CD4-positive, alpha-beta T cell treated with Interleukin-4 for 1 hour (primary cell): ENCODE measurements at places on chromosomes 11 and 22.

DNA sequence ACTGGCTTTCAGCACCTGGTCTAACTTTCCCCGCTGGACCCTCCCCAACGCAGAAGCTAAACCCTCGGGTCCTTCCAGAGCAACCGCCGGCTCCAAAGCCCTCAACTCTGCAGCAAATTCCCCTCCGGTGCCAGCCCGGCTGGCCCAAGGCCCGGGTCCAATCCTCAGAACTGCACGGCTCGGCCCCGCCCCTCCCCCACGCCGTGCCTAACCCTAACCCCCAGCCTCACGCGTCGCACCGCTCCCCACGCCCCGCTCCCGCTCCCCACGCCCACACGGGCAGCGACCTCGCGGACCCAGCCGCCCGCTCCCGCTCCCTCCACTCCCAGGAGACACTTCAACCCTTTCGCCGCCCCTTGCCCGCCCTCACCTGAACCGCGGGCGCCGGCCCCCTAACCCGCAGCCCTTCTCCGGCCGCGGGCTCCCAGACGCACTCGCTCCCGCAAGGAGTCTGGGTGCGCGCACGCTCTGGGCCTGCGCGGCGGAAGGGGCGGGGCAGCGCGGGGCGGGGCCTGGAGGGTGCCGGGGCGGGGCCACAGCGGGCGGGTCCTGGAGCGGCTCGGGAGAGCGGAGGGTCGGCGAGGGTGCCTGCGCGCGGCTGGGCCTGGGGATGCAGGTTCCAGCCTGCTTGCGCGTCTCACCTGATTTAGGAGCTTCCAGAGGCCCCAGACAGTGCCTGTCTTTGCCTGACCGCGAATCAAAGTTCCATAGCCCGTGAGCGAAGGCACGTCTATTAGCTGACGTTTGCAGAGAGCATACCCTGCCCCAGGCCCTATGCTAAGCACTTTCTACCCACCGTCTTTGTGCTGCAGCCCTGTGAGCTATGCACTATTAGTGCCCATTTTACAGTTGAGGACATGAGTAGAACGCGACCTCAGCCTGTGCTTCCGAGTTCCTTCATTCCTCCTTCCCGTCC is at the start of gene NFRKB:
Gene NFRKB, minus strand, starts transcription at position 453 of the 916 bp plus-strand sequence. CDS start 2,729 bp downstream, outside the sequence.
- DNase-seq, result peak; percentile 90

GRCh38 chr11:64406221-64406946 is 47.4 kb downstream of the RPS6KA4 start:
- no peak for DNase-seq

GRCh38 chr22:35638410-35638809 is 9.8 kb upstream of the APOL6 start:
- no peak for DNase-seq

DNA sequence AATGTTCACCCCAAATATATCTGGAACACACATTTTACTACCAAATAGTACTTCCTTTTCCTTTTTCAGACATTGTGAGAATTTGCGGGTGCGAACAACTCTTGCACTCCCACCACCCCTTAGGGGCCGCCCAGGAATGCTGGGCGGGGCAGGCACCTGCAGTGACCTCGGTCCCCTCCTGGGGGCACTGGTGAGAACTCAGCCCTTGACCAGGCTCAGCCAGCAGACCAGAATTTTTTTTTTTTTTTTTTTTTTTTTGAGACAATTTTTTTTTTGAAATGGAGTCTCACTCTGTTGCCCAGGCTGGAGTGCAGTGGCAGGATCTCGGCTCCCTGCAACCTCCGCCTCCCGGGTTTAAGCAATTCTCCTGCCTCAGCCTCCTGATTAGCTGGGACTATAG is 75.8 kb downstream of the ARHGAP8 start:
- DNase-seq, result no peak

DNA sequence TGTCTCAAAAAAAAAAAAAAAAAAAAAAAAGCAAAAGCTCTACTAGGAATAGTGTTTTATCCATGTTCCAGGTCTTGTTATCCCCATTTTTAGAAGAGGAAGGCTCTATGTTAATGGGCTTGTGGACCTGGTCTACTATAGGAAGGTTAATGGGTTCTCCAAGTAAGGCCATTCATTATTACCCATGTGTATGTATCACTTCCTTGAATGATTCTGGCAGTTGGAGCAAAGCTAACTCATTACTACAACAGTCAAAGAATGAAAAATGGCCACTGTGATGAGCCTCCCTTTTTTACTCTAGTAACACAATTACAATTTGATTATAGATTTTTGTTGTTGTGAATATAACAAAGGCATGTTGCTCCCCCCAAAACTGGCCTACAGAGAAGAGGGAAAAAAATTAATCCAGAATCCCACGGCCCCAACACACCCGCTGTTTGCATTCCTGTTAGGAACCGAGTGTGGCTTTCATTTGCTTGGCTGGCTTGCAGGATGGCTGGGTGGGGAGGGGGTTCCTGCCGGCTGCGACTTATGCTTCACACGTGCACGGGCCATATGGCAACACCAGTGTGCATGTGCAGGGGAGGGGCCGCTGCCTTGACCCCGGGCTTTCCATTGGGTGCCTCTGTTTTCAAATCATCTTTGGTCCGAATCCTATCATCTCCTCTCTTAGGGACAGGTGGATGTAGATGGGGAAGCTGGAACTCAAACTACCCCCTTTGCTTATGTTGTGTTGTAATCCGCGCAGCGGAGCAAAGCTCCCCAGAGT is 148.8 kb downstream of the HIPK3 start:
- no peak for DNase-seq

DNA sequence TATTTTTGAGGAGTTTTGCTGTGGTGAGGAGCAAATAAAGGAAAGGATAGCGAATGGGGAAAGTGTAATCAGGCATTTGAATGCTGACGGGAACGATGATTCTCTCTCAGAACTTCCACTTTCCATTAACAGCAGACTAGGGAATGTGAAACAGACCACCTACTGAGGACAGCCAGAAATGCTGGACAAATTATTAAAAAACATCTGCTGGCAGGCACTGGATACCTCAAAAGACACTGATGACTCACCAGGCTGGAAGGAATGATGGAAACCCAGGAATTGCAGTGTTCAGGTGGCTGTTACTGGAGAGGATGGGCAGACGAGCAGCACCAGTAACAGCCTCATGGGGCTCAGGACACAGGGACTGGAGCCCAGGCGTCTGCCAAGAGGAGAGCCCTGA is 33.4 kb downstream of the PLA2G6 start:
- DNase-seq, result no peak

GRCh38 chr11:68040101-68040956 is 1.5 kb downstream of the TCIRG1 start:
- DNase-seq, result peak; percentile 49

GRCh38 chr22:31259798-31260473 is 32.4 kb downstream of the PIK3IP1 start:
- DNase-seq, result no peak

GRCh38 chr11:23711981-23712380 is 784.9 kb upstream of the LUZP2 start:
- DNase-seq, result no peak

DNA sequence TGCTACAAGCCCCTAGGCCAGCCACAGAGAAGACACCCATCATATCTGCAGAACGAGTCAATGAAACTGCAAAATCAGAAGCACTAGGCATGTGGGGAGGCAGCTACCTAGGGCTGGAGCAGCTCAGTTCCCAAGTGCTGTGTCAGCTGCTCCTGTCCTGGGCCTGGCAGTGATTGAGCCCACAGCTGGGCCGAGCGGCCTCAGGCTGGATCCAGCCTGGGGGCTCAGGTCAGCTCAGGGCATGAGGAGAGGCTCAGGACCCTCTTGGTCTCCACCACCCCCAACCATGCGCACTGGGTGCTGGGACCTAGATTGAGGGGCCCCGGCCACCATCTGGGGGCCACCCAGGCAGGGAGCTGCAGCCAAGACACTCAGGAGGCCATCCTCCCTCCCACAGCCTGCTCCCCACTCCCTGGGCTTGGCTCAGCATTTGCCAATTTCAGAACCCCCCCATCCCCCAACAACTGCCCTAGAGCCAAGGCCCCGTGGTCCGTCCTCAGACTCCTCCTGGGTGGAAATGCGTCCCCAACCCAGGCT is 2.4 kb upstream of the TNNT3 start:
- no peak for DNase-seq

- no peak for DNase-seq
Measured at GRCh38 chr11:18307461-18308139, 14.3 kb downstream of the HPS5 start.

- peak; percentile 12 for DNase-seq
Measured at GRCh38 chr11:86632499-86633269, 39.7 kb downstream of the ME3 start.
